Choroid plexus epithelial cell (primary cell): ENCODE measurements at places on chromosomes 16 and 17.

DNA sequence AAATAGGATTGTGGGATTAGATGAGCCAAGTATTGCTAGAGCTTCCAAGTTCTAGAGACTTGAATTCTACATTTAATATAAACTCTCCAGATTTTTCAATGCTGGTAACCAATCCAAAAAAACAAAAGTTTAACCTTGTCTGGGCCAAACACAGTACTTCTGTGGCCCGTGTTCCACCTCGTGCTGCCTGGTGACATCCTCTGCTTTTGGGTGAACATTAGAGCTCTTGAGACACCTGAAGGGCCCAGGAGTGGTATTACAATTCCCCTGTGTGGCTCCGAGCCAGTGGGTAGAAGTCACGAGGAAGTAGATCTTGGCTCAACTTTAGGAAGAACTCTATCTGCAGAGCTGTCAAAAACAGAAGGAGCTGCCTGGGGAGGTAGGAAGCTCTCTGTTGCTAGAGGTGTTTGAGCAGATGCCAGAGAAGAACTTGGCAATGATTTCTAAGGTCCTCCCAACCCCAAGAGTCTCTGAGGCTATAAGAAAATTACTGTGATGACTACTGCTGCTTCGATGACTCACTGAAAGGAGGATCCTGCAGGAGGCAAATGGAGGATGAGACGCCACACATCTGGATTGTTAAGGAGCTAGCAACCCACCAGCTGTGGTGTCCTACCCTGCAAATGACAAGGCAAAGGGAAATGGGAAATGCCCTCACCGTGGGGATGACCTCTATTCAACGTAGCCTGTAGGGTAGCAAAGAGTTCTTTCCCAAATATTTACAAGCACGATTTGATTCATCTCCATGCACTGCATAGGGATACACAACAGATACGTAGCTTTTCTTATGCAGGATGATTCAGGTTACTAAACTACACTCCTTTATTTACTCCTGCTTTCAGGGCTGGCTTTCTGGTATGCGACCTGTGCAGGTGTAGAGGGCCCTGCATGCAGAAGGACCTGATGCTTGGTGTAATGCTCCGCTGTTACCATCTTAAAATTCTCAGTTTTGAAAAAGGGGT, 45.8 kb upstream of the GAS7 start:
- DNase-seq = peak; percentile 24

DNA sequence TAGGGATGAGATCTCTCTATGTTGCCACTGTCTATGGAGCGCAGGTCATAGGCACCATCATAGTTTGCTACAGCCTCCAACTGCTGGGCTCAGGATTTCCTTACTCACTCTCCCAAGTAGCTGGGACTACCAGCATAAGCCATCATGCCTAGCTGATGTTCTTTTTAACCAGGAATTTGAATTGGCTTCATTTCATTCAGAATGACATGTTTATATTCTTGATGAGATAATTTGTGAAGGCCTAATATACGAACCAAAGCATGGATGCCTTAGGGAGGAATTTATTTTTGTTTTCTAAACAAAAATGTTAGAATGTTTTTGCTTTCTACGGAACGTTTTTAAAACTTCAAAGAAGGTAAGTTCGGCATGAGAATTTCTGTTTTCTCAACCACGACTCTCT, 71.6 kb downstream of the HS3ST3B1 start:
- no peak for DNase-seq

DNA sequence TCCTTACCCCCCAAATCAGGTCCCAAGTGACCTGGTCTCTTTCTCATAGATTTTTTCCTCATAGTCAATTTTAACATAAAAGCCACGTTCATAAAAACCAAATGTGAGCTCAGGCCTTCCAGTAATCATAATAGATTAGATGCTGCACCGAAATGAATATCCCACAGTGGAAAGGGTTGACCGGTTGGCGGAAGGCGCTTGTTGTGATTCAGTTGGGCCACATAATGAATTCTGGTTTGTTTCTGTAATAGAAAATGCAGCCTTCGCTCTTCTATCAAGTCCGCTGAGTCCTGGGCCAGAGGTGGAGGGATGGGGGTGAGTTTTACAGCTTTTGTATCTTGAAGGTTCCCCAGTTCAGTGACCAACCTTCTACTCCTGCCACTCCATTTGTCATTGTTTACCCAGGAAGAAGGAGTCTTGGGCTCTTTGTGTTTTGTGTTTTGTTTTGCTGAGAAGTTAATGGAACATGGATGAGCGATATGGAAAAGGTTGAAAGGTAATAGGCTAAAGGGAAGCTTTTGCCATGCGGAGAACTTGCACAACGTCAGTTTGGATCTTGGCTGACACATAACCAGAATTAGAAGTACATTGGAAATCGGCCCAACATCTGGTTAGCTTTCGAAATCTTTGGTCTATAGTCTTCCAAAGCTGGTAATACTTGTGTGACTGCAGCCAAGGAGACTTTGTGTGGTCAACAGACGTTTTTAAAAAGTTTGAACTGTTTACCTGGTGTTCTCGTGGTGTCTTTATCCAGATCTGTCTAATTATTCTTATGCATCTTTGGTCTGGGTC, 89.5 kb downstream of the CLEC16A start:
- DNase-seq = peak; percentile 79

DNA sequence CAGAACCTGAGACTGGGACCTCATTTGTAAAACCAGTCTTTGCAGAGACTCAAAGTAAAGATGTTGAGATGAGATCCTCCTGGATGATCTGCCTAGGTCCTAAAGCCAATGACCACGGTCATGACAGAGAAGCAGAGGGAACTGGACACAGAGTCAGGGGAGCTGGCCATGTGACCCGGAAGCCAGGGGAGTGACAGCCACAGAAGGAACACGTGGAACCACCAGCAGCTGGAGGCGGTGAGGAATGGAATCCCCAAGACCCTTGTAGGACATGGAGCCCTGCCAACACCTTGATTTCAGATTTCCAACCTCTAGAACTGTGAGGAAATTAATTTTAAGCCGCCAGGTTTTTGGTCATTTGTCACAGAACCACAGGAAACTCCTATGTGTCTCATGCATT, 37.0 kb downstream of the USP22 start:
- no peak for DNase-seq

- DNase-seq = no peak
These were observed 4.6 kb downstream of the ARHGAP17 start for GRCh38 chr16:25010542-25010941.

GRCh38 chr16:80114699-80115098, 426.1 kb upstream of the DYNLRB2 start:
- no peak for DNase-seq

DNA sequence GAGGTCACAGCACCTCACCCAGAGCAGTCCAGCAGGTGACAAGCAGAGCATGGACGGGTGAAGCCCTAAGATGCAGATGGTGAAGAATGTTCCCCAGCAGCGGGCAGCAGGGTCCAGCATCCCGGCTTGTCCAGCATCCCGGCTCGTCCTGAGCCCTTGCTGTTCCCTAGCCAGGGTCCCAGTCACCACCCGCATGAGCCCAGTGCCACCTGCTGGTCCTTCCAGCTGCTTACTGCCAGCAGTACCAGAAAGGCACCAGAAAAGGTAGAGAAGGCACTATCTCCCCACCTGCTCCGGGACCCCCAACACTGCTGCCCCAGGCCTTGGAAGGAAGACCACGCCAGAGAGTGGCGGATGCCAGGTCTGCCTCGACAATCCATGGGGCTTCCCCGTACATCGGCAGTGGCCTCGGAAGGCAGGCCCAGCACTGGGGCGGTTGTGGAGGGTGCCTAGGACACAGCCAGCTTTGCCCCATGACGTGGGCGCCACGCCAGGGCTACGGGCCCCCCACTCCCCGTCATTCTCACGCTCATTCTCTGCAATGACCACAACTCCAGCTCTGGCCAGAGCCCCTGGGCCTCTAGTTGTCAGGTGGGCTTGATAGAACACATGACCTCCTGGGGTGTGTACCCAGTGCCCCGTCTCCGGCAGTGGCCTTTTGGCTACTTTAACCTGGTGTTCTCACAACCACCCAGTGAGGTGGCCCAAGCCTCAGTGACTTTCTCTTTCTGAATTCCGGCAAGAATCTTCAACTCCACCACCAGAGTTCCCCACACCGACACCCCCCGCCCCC, 1.4 kb downstream of the CENPX start:
- peak; percentile 77 for DNase-seq

- DNase-seq = no peak
These were observed 494.7 kb downstream of the WWOX start for GRCh38 chr16:78594191-78594590.

- DNase-seq = no peak
These were observed 30.6 kb downstream of the FAM20A start for GRCh38 chr17:68570526-68570925.

DNA sequence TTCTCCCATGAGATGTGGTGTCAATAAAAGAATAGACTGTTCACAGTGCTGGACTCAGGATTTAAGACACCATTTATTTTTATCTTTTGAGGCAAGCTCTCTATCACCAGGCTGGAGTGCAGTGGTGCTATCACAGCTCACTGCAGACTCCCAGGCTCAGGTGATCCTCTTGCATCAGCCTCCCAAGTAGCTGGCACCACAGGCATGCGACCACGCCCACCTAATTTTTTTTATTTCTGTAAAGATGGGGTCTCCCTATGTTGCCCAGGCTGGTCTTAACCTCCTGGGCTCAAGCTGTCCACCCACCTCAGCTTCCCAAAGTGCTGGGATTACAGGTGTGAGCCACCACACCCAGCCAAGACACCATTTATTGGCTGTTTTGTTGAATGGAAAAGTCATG, 18.6 kb upstream of the DRG2 start:
- no peak for DNase-seq

DNA sequence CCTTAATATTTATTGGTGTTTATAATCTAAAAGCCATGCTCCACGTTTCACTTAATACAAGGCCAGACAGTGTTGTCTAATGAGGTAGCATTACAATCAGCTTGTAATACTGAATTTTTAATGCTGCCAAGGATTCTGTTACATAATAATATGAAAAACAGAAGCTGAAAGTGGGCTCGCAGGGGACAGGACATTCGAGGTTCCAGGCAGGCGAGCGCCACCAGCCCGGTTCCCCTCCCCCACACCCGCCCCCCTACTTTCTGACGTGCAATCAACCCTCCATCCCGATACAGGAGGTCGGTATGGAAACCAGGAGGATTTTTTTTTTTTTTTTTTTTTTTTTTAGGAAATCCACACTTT, 6.2 kb upstream of the ZFHX3 start:
- DNase-seq = no peak

GRCh38 chr17:67244431-67245072, 444 bp downstream of the HELZ start:
- no peak for DNase-seq

DNA sequence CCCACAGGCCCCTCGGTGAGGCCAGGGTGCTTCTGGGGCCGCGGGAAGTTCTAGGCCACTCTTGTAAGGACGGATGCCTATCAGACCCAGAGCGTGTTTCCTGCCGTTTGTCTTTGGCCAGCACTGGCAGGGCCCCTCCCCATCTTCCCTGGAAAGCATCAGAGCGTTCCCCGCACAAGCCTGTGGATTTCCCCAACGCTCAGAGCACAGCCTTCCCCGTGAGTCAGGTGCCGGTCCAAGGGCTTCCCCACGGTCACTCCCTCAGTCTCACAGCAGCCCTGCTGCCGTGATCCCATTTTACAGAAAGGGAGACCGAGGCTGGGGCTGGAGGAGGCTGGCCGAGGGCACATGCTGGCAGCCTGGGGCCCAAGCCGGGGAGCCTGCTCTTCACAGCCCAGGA, 33.7 kb downstream of the CRISPLD2 start:
- no peak for DNase-seq

- DNase-seq = no peak
These were observed 11.2 kb downstream of the CASC3 start for GRCh38 chr17:40151414-40151963.

GRCh38 chr16:81469710-81470535, 25.3 kb downstream of the CMIP start:
- peak; percentile 60 for DNase-seq

- DNase-seq = peak; percentile 30
These were observed 56.4 kb downstream of the BRIP1 start for GRCh38 chr17:61806936-61807335.

DNA sequence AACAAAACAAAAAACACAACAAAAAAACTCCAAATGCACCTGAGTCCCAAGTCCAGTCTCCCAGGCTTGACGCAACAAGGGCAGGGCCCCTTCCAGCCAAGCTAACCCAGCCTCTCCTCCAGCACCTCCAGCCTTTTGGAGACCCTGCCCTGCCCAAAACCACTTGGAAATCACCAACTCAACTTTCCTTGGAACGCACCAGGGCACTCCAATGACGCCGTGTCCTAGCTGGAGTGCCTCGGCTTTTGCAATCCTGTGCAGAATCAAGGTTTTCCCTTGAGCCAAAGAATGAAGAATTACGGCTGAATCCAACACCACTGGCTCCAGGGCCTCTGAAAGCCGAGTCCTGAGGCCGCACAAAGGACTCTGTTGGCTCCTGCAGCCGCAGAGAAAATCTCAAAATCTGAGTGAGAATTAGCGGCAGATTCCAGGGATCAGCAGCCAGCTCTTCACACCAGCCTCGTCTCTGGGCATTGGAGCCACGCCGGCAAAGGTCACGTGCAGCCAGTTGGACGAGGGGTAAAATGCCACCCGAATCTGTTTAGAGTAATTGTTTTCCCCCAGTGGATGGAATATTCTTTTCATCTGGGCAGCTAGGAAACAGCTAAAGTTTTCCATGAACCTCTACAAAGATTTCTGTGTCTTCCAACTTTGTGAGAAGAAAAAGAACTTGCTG, 9.7 kb upstream of the BAIAP2 start:
- no peak for DNase-seq

- DNase-seq = peak; percentile 60
These were observed 119.1 kb downstream of the FTO start for GRCh38 chr16:53822936-53823529.

GRCh38 chr17:49977463-49978389, 8.7 kb downstream of the DLX4 start:
- DNase-seq = no peak

- DNase-seq = peak; percentile 69
These were observed 3.5 kb upstream of the ITGAE start for GRCh38 chr17:3804503-3804931.

DNA sequence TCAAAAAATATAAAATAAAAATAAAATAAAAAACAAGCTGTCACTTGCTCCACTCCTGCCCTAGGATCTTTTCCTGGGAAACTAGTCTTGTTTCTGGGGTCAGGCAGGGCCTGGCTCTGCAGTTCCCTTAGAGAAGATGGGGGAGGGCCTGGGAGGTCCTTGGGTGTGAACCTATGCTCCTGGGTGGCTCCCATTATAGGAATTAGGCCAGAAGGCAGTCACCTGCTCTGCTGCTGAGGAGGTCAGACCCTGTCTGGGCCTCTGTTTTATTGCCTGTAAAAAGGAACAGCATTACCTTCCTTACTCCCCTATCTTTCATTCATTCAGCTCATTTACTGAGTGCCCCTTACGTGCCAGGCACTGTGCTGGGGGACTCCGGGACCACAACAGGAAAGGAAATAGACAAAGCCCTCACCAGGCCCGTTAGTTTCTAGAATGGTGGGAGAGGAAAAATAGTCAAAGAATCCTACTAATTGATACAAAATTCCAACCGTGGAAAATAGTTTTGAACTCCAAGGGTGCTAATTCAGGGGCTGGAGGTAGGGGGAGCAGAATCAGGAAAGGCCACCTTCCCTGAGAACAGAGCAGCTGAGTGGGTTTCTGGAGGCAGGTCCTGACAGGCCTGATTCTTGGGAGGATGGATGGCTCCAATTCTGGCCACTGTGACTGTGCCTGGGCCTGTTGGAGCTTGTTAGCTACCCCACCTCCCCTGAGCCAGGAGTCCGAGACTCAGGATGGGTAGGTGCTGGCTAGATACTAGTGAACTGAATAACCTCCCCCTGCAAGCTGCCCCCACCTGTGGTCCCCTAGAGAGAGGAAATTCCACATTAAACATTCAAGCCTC, 1.3 kb upstream of the SLC46A1 start:
- DNase-seq = no peak
